CD4-positive, alpha-beta T cell treated with Interferon alpha-2 for 1 hour (primary cell): ENCODE measurements at places on chromosomes 7 and 10.

GRCh38 chr10:11177926-11178471 lies 160.3 kb downstream of the CELF2 start:
- DNase-seq = peak; percentile 54

DNA sequence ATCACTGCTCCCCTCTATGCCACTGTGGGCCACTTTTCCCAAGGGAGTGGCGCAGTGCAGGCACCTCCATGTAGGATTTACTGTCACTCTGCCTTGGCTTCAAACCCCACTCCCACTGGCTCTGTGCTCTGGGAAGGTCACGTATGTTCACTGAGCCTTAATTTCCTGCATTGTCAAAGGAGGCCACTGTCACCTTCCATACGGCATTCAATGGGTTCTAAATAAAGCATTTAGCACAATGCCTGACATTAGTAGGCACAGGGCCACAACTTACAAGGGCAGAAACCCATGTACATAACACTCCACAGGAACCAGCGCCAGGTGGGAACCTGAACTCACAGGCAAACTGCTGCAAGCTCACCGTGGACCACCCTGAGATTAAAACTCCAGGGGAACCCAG lies 196.4 kb downstream of the USP6NL start:
- DNase-seq = no peak

DNA sequence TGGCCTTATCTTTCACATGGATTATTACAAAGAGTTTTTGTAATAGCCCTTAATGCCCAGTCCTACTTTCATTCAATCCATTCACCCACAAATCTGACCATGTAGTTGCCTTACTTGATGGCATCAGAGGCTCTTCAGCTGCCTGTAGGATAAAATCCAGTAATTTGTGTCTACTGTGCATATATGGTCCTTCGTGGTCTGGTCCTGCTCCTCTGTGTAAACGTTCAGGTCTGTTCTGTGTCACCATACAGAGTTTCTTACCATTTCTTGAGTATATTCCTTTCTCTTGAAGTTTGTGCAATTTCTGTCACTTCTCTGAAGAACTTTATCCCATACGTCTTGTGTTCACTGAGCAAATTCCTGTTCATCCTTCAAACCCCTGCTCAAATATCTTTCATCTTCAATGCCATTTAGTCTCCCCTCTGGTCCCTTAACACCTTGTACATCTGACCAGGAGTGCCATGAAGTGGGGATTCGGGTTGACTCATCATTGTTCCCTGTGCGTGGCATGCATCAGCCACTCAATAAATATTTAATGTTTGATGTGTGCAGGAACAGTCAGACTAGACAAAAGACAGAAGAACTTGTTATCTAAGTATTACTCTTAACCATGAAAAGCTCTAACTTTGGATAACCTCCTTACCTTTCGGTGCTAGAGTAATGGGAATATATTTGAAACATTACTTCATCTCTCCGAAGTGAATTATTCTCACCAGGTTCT lies 98.6 kb upstream of the RPA3 start:
- DNase-seq = no peak

DNA sequence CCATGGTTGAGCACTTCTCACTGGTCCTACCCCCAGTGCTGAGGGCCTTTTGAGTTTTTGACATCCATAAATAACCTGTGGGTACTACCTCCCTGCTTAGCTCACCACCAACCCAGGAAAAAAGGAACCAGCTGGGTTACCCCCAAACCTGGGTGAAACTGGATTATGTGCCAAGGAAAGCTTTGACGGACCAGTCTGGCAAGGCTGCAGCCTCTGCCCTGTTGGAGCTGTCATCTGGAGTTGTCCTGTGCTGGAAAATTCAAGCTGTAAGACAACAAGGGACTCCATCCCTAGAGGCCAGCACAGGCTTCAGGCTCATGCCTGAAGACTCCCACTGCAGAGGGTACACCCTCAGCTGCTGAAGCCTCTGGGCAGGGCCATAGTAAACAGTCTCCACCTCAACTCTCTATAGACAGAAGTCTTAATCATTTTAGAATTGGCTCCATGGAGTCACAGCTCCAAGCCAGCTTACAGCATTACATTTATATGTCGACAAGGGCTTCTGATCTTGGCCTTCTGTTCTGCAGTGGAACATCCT lies 115.5 kb upstream of the AFAP1L2 start:
- no peak for DNase-seq

GRCh38 chr7:158102897-158103296 lies 484.7 kb downstream of the PTPRN2 start:
- no peak for DNase-seq

GRCh38 chr10:95706573-95706972 lies 12.8 kb upstream of the TCTN3 start:
- DNase-seq = no peak

- no peak for DNase-seq
Observed at GRCh38 chr7:131646203-131646602, 89.8 kb upstream of the PODXL start.

GRCh38 chr10:52313256-52313932 lies 687 bp upstream of the DKK1 start:
- no peak for DNase-seq

- DNase-seq = no peak
Observed at GRCh38 chr10:88848499-88848898, 3.1 kb downstream of the ANKRD22 start.

DNA sequence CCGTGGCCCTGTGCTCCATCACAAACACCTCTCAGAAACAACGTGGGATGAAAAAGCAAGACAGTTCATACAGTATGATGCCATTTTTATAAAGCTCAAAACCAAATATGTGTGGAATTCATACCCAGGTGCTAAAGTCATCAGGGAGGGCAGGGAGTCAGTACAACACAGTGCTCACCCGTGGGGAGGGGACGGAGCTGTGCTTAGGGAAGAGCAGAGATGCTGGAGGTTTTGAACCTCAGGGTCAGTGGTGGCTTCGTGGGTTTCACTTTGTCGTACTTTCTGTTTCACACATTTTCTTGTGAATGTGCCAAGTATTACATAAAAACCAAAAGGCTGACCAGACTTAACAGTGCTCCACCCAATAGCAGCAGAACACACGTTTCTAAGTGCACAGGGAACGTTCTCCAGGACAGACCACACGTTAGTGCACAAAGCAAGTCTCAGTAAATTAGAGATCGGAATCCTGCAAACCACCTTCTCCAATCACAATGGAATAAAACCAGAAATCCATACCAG lies 21.2 kb downstream of the ZMIZ2 start:
- peak; percentile 56 for DNase-seq

- no peak for DNase-seq
Observed at GRCh38 chr7:39700165-39700564, 76.8 kb downstream of the RALA start.

DNA sequence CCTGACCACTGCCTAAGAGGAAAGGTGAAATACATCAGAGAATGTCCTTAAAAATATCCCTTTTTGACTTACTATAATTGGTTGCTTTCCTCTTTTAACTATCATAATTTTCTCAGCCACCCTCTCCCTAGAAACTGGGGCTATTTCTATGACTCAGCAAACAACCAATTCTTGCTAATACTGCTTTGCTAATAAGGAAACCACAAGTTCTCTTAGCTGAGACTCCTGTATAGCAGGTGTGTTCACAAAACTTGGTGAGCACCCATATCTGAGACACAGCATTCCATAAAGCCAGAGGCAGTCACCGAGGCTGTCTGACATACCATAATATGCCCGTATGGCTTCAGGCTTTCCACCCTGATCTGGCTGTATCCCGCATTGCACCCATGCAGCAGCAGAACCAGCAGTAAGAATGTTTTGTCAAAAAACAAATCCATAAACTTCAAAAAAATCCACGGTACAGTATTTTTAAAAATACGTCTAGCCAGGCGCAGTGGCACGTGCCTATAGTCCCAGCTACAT lies 191.7 kb upstream of the C7orf33 start:
- DNase-seq = no peak

GRCh38 chr7:8205031-8205387 lies 57.0 kb downstream of the ICA1 start:
- no peak for DNase-seq

- no peak for DNase-seq
Observed at GRCh38 chr10:62903828-62904227, 87.7 kb upstream of the EGR2 start.

DNA sequence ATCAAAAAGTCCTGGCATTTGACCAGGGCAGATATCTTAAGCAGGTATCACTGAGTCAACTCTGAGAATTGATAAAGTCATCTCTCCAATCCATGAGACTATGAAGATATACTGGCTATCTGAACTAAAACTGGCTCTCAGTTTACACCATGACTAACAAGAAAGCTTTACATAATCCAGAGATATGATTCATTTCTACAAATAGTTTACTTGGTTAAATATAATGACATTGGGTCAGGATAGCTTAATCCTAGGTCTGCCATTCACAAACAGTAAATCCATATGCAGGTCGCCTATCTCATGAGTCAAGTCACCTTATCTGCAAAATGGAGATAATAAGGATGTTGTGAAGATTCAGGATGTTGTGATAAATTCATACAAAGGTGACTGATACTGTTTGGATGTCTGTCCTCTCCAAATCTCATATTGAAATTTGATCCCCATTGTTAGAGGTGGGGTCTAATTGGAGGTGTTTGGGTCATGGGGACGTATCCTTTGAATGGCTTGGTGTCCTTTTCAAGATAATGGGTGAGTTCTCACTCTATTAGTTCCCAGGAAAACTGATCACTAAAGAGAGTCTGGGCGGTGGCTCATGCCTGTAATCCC lies 117.4 kb downstream of the JMJD1C start:
- no peak for DNase-seq

- no peak for DNase-seq
Observed at GRCh38 chr7:80277434-80278427, 143.1 kb downstream of the GNAI1 start.

DNA sequence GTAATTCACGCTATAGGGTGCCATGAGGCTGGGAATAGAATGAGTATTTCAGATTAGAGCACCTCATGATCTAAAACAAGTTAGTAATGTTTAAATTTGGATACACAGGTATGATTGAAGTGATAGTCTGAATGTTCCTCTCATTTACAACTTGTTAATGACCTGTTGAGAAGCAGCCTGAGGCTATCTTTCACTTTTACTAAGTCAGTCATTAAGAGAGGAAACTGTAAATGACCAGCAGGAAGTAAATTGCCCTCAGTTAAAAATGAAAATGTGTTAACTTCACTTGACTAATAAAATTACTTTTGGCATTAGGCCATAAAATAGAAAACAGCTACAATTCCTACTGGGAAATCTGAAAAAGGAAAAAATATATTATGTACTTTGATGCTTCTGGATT lies 1042.0 kb downstream of the DNAJB9 start:
- no peak for DNase-seq

- DNase-seq = no peak
Observed at GRCh38 chr10:36428507-36428906, 696.9 kb upstream of the ANKRD30A start.

GRCh38 chr7:18345641-18346234 lies 149.8 kb upstream of the HDAC9 start:
- peak; percentile 45 for DNase-seq

DNA sequence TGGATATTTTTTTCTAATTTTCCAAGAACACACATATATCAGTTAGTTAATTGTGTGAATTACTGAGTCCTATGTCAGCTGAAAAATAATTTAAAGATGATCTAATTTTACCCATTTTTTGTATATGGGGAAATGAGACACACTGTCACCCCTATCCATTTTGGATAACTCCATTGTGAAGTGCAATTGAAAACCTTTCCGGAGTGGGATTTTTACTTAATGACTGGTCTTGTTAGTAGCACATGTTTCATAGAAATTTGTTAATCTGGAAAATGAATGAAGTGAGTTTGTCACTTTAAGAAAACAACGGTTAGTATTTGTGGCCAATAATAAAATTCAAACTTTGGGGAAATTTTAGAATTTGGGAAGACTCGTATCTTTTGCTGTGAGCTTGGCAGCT lies 2.0 kb downstream of the GARS1 start:
- DNase-seq = no peak
